ENCODE measurements at places on chromosomes 11 and 22.

DNA sequence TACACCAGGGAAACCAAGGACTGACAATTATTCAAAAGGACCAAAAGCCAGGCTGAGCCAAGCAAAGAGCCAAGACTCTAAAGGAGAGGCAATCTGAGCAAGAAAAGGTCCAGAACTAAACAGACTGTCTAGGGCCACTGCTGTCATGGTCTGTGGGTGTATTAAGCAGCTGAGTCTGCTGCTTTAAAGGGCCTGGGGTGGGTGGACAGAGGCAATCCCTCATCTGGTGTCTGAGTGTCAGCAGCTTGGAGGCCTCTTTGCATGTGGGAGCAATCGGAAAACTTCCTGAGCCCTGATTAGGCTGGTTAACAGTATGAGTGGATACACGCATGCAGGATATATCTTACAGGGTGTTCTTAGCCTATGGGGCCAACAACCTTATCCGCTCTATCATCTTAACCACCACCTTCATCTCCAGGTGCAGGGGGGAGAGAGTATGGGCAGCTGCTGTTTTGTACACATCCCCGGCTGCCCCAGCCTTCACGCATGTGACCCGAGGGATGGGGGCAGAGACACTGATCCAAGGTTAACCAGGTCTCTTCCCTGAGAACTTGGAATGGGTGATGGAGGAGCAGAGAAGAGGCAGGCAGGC is 67.5 kb upstream of the TIMP3 start:
- no peak for DNase-seq

- no peak for DNase-seq
Observed at GRCh38 chr11:35116762-35117640, 22.0 kb upstream of the CD44 start.

- no peak for DNase-seq
Observed at GRCh38 chr11:101436511-101437142, 147.2 kb downstream of the TRPC6 start.

- no peak for DNase-seq
Observed at GRCh38 chr11:134244593-134244992, 8.6 kb downstream of the THYN1 start.

GRCh38 chr22:40678493-40679248 is 613 bp upstream of the MCHR1 start:
- DNase-seq: no peak

GRCh38 chr11:105641433-105641832 is 31.6 kb downstream of the GRIA4 start:
- DNase-seq: no peak

DNA sequence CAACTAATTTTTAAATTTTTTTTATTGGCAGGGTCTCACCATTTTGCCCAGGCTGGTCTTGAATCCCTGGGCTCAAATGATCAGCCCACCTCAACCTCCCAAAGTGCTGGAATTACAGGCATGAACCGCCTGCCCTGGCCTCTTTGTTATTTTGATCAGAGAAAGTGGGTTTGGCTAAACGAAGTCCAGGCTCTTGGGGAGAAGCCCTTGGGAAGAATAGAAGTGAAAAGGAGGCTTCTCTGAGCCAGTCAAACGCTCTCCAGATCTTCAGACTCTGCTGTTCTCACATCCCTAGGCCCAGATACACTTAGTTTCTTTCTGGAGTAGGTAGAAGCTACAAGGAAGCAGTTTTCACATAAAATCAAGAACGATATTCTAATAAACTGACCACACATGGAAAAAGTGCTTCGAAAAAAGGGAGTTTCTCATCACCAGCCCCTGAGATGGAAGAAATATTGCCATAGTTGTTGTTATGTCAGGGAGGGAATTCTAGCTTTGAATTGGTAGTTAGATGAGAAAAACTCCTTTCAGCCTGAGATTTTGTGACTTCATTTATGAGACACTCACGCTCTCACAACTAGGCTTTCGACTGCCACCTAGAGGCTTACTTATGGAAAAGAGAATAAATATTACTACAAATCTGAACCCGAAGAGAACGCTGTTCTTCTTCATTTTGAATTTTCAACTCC is 41.7 kb upstream of the AQP11 start:
- peak; percentile 41 for DNase-seq
